ENCODE measurements at places on chromosomes 3 and 15.

- peak; percentile 91 for DNase-seq
Measured at GRCh38 chr3:42025370-42026138, 63.7 kb upstream of the ULK4 start.

- no peak for DNase-seq
Measured at GRCh38 chr15:41367418-41367817, 34.7 kb downstream of the NUSAP1 start.

GRCh38 chr3:15329046-15330005 lies 3.1 kb downstream of the SH3BP5 start:
- no peak for DNase-seq

DNA sequence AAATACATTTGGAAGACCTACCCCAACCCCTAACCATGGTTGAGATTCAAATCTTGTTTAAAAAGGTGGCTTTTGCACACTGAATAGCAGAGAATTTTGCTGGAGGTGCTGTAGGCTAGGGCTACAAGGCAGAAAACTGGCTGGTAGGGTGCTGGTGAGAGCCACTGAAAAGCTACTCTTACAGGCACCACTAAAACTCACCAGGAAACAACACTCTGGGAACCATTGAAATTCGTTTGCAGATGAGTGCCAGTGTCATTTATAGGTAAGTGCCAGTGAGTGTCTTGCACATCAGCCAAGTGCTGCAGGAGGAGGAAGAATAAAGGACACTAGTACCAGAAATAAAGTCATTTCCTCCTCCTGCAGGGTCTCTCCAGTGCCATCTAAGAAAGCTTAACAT lies 610.2 kb downstream of the ZNF385D start:
- DNase-seq, result no peak

- DNase-seq, result no peak
Measured at GRCh38 chr15:59436774-59437141, 1.2 kb upstream of the FAM81A start.

DNA sequence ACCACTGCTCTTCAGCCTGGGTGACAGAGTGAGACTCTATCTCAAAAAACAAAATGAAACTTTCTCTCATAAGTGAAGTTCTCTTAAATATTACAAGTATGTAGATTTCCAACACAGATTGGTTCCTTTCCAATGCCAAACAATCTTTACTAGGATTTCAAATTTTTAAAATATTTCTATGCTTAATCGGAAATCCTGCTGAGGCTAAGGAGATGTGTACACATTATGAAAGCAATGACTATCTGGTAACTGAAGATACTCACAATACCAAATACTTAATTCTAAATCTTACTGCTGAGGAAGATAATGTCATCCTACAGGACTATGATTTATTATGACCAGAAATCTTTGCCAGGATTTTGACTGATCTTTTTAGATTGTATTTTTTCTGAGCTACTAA lies 255.6 kb upstream of the ZNF717 start:
- DNase-seq, result no peak

DNA sequence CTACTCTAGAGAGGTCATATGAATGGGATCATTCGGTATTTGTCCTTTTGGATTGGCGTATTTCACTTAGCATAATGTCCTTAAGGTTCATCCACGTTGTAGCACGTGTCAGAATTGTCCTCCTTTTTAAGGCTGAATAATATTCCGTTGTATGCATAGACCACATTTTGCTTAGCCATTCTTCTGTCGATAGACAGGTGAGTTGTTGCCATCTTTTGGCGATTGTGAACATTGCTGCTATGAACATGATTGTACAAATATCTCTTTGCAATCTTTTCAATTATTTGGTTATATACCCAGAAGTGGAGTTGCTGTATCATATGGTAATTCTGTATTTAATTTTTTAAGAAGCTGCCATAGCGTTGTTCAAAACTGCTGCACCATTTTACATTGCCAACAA lies 52.4 kb upstream of the GOLGA8J start:
- DNase-seq, result no peak

GRCh38 chr15:73704869-73705645 lies 20.9 kb downstream of the CD276 start:
- DNase-seq, result peak; percentile 58

- DNase-seq, result no peak
Measured at GRCh38 chr15:57849317-57849716, 142.8 kb downstream of the POLR2M start.

- DNase-seq, result no peak
Measured at GRCh38 chr3:54443561-54444161, 321.3 kb downstream of the CACNA2D3 start.

DNA sequence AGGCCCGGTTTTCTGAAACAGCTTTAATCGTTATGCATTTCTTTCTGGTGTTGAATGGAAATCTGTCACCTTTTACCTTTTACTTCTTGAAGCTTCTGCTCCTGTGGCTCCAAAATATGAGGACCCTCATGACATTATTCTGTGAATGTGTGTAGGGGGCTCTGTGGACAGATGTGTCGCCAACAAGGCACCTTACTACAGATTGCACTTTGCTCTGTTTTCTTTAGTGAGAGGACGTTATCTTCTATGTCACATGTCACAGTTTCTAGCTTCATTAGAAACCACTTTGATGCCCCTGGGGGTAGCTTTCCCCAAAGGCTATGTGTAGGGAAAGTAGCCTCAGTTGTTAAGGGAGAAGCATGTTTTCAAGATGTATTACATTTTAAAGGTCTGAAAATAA lies 195.6 kb downstream of the ZNF621 start:
- no peak for DNase-seq

GRCh38 chr3:8152821-8153418 lies 348.7 kb upstream of the LMCD1 start:
- no peak for DNase-seq

- no peak for DNase-seq
Measured at GRCh38 chr3:130850044-130850797, 43.7 kb upstream of the ATP2C1 start.

- DNase-seq, result no peak
Measured at GRCh38 chr3:8218353-8218940, 283.2 kb upstream of the LMCD1 start.

DNA sequence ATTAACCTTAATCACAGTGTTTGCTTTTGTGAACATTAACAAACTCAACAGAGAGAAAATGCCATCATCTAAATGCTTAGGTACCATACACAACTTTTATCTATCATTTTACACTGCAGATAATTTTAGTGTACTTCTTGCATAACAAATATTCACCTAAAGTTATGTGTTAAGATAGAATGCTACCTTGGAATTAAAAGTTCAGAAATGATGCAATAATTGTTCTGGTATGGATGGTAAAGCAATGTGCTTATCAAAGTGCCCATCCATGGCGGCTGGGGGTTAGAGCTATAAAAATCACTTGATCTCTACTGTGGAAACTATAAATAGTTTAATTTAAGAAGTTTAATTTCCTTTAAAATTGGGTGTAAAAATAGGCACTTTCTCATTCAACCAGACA lies 28.7 kb downstream of the SATB1 start:
- no peak for DNase-seq

DNA sequence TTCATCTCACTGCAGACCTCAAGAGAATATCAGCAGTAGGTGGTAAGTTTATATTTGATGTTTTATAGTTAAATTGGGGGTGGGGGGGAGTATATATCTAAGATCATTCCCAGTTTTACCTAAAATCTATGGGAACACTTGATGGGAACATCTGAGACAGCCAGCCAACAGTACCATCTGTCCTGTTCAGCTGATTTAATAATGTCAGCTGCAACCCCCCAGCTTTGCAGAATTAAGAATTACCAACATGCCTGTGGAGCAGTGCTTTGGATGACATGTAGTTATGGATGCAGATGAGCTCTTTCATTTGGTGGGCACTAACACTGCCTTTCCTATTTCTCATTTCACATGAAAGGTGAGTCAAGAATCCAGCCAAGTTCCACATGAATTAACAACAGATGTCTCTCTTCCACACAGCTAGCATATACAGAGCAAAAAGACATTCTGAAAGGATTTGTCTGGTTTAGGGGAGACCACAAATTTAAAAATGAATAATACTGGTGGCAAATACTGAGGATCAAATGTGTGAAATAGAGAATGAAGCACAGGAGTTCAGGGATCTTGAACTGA lies 76.2 kb downstream of the SETD5 start:
- DNase-seq, result no peak

GRCh38 chr3:195475614-195476013 lies 32.8 kb upstream of the ACAP2 start:
- no peak for DNase-seq

DNA sequence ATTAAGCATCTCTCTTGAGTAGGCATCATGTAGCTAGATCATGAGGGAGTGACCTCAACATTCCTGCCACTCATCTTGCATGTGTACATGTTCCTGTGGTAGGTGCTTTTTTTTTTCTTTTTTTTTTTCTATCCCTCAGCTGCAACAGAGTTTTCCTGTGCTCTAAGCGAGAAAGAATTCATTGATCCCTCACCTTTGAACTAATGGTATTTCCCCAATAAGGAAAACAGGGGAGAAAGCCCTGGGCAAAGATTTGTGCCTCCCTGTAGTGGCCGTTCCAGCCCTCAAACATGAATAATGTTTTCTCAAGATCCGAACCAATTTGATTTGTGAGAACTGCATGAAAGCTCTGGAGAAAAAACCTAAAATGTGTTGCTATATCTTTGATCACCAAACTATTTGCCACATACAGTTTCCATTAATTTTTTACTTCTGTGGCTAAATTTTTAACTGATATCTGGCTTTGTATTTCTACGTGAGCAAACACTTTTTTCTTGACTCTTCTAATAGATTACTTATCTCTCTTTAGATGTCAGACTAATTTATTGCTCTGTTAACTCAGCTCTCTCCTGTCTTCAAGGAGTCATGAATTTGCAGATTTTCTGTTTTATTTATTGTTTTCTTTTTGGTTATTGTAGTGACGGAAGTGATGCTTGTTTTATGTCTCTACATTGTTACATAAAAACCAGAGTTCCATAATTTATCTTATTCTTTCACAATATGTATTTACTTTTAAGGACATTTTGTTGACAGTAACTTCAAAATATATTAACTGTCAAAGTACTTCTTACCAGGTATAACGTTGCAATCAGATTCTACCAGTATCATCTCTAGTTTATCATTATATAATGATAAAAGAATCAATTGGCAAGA lies 1396.5 kb downstream of the OTOL1 start:
- DNase-seq, result no peak

DNA sequence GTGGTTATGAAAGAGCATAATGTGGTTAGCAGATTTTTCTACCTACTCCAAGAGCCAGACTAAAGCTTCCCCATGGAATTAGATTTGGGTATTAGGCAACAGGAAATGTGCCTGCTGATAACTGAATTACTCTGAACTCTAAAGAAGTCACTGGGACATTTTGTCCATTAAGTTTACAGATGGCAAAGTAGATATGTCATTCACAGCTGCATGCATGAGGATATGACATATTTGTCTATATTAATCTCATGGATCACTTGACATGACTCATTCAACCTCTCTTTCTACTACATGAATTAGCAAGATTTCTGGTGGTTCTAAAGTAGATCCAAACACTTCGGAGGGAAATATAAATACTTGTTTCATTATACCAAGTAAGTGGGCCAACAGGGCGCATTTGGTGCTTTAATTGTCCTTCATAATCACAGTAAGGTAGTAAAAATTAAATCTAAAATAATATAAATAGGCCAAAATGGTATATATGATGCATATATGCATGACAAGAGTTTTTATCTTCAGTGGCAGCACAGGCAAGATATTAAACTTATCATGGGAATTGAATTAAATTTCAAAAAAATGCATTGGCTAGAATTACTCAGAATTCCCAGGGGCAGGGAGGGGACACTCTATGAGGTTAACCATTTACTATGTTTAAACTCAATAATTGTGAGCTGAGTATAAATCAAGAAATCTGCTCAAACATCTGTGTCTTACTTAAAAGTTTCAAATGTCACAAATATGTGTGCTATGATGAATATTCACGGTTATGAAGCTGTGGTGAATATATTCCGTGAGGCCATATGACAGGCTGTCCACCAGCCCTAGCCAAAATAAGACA lies 365.3 kb upstream of the KCNMB2 start:
- no peak for DNase-seq

GRCh38 chr3:115588201-115589115 lies 34.9 kb upstream of the GAP43 start:
- no peak for DNase-seq

DNA sequence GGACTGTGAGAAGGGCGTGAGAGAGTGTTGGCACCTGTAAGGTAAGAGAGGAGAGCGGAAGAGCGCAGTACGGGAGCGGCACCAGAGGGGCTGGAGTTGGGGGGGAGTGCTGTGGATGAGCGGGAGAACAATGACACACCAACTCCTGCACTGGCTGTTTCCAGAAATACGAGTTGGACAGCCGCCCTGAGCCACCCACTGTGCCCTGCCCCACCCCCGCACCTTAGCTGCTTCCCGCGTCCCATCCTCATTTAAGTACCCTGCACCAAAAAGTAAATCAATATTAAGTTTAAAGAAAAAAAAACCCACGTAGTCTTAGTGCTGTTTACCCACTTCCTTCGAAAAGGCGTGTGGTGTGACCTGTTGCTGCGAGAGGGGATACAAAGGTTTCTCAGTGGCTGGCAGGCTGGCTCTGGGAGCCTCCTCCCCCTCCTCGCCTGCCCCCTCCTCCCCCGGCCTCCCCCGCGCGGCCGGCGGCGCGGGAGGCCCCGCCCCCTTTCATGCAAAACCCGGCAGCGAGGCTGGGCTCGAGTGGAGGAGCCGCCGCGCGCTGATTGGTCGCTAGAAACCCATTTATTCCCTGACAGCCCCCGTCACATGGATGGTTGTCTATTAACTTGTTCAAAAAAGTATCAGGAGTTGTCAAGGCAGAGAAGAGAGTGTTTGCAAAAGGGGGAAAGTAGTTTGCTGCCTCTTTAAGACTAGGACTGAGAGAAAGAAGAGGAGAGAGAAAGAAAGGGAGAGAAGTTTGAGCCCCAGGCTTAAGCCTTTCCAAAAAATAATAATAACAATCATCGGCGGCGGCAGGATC lies at the start of gene SOX2:
SOX2 (plus strand) TSS at position 601 of the 811 bp plus-strand sequence. CDS start 436 bp downstream, outside the sequence.
- peak; percentile 88 for DNase-seq

- DNase-seq, result no peak
Measured at GRCh38 chr3:101203411-101203810, 117.0 kb downstream of the IMPG2 start.

DNA sequence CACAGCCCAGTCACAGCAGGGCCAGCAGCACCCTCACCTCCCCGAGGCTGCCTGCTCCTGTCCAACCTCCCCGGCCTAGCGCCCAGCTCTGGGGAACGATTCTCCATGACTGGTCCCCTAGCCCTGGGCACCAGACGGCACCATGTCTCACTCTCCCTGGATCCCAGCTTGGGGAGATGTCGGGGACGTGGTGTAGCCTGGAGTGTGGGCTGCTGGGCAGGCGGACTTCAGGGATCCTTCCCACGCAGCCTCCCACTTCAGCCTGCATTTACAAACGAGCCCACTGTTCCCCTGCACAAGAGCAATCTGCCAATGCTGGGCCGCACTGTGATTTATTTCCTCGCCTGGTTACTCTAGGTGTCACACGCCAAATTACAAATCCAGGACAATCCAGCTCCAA lies 31.3 kb downstream of the NUP210 start:
- no peak for DNase-seq

All from head of caudate nucleus (tissue), 42 donors.